ENCODE measurements at places on chromosomes 2 and 18.

DNA sequence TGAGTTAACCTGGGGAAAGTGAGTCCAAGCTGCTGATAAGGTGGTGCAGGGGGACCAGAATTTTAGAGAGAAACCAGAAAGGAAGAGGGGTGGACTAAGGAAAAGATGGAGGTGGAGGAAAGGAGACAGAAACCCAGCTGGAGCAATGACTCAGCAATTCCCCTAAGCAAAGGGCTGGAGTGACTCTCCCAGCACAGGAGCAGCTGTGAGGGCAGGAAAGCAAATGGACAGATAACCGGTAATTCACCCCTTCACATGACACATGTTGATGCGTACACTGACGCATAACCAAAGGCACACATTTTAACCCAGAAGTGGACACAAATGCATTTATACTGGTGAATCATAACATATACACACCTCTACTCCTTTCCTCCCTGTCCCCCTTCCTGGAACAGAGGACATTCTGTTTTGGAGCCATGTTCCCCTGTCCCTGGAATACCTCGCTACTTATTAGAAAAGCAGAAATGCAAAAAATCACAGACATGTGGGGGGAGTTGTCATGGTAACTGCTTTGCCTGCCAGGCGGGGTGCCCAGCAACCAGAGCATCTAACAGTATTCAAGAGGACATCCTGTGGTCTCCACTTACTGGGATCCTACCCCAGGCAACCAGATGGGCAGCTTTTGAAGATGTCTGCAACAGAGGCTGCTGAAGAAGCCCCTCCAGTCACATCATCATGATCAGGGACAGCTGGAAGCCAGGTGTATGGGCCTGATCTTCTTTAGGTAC, 4.7 kb downstream of the CDK5R2 start:
- no peak for DNase-seq

DNA sequence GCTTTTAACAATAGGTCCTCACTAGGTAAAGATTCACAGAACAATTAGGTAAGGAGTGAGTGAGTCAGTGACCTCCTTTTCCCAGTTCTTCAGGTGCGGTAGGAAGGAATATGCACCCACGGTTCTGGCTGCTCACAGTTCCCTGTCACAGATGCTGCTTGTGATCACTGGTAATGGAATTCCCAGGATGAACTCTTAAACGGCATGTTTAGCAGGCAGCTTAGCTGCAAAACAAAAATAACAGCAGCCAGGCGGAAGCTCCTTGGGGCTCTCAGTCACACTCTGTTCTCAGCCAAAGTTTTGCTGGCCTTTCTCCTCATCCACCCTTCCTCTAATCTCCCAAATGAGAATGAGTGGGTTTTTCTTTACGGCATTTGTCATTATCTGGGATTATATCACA, 274.5 kb downstream of the MYT1L start:
- DNase-seq, result no peak

GRCh38 chr2:233116946-233117345, 56.8 kb downstream of the INPP5D start:
- no peak for DNase-seq

GRCh38 chr2:188291617-188292347, at the start of gene GULP1:
GULP1 (plus strand) TSS chr2:188291874; CDS start chr2:188477703, 185,829 bp downstream.
- no peak for DNase-seq

GRCh38 chr18:22675006-22675405, 257.3 kb upstream of the CTAGE1 start:
- DNase-seq, result no peak

- DNase-seq, result no peak
Observed at GRCh38 chr2:88114889-88115288, 13.0 kb downstream of the FABP1 start.

DNA sequence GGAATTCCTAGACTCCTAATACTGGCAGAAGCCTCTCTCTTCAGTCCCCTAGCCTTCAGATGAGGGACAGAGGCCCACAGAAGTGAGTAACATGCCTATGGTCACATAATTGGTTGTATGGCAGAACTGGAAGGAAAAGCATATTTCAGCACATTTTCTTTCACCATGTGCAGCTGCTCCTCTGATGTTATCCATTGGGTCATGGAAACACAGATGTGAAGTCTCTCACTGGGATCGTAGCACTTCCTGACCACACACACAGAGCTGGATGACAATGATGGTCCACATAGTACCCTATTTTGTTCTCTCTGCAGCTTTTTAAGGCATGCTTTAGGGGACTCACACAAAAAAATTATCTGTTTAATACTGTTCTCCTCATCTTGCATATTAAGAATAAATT, 24.5 kb downstream of the MYO3B start:
- no peak for DNase-seq

All from NCI-H2107 (cell line).